H4 (cell line): ENCODE measurements at places on chromosomes 3 and 15. TPM values are rescaled to one million over a fixed set of nuclear protein-coding genes. Genes with fewer than 3 reads are reported as not detected.

DNA sequence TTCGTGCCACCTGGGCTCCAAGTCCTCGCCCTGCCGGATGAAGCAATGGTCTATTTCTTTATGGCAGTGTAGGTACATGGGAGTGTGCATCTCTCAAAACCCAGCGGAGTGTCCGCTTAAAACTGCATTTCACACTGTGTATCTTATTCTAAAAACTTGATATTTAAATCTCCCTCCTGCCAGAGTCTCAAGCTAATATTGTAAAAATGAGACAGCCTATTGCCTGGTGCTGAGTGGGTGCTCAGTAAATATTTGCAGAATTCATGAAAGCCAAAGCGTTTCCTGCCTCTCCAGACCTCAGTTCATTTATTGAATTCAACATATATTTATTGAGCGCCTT, 330 bp upstream of the TBC1D2B start:
- no peak for DNase-seq

DNA sequence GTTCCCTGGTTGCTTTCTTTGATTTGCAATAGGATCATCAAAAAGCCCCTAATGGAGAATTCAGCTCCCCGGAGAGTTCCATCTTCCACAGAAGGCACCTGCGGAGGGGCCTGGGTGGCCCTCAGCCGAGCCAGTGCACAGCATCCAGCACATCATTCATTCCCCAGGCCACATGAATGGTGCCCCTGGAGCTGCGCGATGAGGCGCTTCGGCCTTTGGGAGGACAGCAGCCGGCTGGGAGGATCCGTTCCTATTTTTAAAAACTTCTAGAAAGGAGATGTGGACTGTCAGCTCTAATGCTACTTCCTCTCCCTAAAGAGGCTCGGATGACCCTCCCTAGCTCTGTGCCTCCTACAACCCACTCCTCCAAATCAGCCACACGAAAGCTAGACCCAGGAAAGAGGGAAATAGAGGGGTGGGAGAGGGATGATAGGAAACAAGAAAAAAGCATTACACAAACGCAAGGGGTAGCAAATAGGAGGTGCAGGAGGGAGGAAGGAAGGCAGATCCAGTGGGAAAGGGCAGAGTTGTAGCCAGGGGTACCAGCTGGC, 20.3 kb downstream of the EHD4 start:
- no peak for DNase-seq

INSYN1 gene
- 0.35 and 0.72 TPM in 2 replicates for total RNA-seq

DNA sequence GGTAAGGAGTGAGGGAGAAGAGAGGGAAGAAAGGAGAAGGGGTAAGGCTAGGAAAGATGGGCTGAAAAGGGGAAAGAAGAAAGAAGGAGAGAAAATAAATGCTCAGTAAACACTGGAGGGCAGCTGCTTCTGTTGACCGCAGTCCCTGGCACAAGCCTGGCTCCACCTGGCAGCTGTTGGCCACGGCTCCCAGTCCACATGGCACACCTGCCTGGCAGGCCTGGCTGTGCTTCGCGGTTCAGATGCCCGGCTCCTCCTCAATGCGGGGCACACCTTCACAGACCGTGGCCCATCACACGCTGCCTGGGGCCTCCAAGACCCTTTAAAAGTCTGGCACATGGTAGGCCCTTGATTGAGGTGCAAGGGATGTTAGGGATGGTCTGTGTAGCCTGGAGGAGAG, 516.8 kb upstream of the PROK2 start:
- DNase-seq, result no peak

DNA sequence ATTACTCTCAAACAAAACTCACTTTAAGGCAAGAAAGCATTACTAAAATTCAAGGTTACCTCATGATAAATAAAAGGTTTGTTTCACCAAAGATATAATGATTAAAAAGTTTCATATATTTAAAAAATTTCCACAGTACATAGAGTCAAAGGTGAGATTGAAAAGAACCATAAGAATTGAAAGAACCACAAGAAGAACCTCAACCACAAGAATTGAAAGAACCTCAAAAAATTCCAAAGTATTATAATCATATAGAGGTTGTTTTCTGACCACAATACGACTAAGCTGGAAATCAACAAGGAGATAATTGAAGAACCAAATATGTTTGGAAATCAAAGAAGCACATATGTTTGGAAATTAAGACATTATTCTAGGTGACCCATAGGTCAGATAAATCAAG, 52.7 kb downstream of the SLC25A36 start:
- no peak for DNase-seq
